Activated T-cell treated with anti-CD3 and anti-CD28 coated beads for 4 hours (primary cell): ENCODE measurements at places on chromosomes 3 and 15.

DNA sequence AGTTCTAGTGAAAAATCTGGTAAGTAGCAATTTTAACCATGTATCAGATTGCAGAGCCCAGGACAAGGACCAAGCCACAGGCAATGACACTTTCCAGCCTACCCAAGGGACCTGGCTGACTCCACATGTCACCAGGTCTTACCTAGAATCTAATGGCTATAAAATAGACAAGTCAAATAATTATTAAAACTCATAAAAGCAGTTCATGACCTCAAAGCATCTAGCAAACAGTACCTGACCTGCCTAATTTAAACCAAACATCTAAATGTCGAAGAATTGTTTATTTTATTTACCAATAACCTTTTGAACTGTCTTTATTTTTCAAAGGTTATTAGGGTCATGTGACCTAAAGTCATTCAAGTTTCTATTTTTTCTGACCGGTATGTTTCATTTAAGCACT, 35.6 kb upstream of the MKRN3 start:
- no peak for DNase-seq

DNA sequence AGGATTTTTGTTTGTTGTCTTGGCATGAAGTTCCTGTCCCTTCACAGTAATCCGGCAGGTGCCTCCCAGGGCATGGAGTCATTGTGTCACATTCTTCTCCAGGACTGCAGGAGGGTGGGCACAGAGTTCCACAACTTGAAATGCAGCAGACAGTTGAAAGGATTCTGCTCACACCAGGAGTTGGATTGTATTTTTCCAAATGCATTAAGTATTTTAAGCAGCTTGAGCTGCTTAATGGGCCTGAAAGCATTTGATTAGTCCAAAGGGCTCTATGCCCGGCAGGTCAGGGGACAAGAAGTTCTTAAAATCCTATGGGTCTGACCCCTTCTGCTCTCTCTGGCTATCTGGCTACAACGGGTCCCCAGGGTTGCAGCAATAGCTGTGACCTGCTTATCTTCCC, 92.9 kb downstream of the APBA2 start:
- DNase-seq = no peak

DNA sequence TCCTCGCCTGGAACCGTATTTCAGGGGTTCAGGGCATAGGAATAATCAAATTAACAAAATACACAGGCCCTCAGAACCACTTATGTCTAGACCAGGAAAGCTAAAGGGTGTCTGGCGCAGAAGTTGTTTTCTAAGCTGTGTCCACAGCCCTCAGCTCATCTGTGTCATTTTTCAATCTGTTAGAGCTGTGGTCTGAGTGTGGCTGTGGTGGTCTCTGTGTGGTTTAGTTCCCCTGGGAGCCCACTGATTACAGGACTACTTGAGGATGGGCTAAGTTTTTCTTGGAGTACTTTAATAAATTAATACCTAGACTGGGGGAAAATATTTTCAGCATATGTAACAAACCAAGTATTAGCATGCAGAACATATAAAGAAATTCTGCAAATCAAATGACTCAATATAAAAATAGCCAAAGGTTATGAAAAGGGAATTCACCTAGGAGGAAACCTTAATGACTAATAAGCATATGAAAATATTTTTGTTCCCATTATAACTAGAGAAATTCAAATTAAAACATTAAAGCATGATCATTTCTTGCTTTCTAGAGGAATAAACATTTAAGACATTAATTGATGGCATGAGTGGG, 186.3 kb downstream of the SATB1 start:
- no peak for DNase-seq

- DNase-seq = no peak
These were observed 10.5 kb downstream of the NR2C2 start for GRCh38 chr3:14957925-14958324.
